ENCODE measurements at places on chromosomes 2 and 18.

- no peak for DNase-seq
Observed at GRCh38 chr2:46872902-46873603, 42.6 kb downstream of the MCFD2 start.

- DNase-seq, result no peak
Observed at GRCh38 chr18:79367989-79368388, 27.7 kb upstream of the NFATC1 start.

DNA sequence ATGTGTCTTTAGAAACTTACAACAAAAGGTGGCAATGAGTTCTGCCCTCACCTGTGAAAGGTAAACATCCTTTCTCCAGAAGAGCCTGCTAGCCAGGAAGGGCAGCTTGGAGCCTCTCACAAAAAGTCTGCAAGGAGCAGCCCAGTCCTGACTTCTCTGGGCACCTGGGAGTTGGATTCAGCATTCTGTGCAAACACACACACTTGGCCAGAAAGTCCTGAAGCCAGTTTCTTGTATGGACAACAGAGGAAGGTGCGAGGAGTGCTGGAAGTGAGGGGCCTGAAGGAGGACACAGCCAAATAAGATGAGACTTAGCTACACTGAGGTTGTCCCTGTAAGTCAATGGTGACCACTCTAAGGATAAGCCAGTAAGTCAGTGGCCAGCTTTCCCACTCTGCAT, 52.4 kb upstream of the SLC1A4 start:
- DNase-seq, result no peak

DNA sequence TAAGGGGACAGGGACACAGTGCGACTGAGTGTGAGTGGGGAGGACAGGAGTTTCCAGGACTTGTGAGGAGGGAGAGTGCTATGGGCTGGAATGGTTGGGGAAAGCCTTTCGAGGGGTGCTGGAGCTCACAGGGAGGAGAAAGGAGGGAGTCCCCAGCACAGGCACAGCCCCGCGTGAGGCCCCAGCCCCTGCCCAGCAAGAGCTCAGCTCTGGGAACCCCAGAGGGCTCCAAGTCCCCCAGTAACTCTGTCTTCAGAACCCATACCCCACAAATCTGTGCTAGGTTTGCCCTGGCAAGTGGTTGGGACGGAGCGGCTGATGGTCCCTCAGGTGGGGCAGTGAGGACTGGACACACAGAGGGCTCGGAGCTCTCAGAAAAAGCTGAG, 75.4 kb downstream of the SFXN5 start:
- no peak for DNase-seq

DNA sequence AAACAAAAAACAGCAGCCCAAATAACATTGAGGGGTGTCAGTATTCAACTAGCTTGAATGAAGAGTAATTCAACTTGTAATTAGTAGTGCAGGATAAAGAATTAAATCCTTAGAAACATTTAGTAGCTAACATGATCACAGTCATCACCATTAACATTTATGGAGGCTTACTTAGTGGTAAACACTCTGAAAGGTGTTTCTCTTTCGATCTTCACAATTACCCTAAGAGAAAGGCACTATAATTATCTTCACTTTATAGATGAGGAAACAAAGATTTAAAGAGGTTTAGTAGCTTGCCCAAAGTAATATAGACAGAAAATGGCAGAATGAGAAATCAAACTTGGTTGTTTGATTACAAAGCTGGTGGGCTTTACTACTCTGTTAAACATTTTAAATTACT, 81.5 kb downstream of the GAREM1 start:
- no peak for DNase-seq

- no peak for DNase-seq
Observed at GRCh38 chr18:3796434-3796833, 346.5 kb downstream of the TGIF1 start.

- DNase-seq, result peak; percentile 77
Observed at GRCh38 chr18:50775726-50776125, 44.1 kb downstream of the MRO start.

- DNase-seq, result no peak
Observed at GRCh38 chr2:109396202-109397180, 217.3 kb downstream of the SEPTIN10 start.

DNA sequence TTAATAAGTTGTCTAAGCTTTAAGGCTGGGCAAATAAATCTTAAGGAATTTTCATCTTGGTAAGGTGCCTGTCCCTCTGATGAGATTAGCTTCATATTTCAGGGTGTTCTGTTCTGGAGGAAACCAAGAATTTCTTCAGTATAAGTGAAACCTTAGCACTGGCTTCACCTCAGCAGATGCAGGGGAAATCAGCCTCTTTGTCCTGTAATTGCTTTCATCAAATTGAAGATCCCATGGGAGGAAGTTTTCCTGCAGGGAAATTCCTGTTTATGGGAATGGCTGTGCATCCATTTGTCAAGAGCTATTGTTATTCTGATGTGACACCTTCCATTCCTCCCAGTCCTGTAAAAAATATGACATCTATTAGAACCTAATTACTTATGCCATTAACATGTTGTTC, 174.5 kb downstream of the PTPRM start:
- no peak for DNase-seq

DNA sequence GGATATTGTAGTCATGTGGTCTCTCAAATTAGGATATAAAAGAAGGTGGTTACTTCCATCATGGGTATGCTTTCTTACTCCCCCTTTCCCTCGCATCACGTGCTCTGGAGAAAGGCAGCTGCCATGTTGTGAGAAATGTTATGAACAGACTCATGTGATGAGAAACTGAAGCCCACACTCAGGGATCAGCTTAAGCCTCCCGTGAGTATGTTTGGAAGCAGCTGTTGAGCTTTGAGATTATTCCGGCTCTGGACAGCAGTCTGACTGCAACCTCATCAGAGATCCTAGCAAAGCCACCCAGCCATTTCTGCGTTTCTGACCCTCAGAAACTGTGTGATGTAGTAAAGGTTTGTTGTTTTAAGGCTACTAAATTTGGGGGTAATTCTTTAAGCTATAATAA, 700.1 kb downstream of the ADCYAP1 start:
- no peak for DNase-seq

DNA sequence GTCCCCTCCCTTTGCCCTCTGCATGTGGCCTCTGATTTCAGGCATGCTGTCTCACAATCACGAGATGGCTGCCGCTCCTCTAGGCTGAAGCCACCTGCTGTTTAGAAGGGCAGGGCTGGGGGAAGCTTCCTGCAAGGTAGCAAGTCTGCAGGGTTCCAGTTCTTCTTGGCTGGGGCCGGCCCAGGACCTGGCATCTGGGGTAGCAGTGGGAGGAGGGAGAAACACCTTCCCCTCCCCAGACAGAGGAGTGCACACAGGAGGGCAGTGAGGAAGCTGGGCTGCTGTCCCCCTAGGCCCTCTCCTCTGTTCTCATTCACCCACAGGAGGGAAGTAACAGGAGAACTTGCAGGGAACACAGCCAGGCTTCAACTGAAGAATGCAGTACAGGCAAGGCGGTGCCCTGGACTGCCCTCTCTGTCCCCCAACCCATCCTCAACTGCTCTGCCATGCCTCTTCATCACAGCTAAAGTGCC, 345.9 kb upstream of the HS6ST1 start:
- peak; percentile 44 for DNase-seq

- DNase-seq, result no peak
Observed at GRCh38 chr18:12597760-12598159, 60.1 kb downstream of the SPIRE1 start.

- no peak for DNase-seq
Observed at GRCh38 chr2:9649261-9649660, 18.5 kb upstream of the YWHAQ start.

DNA sequence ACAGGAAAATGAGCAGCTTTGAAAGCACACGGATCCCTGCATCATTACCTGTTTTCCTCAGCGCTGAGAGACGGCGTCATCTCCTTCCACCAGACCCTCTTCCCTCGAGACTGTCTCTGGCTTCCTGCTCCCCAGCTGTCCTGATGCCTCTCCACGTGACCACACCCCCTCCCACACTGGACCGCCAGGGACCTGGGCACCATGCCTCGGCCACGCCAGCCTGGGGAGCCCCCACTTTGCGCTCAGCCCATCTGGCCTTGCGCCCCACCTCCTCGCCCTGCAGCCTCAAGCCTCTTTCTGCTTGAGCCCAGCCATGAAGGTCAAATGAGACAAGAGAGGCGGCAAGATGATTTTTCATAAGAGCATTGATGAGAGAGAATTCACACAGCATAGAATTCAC, 66.0 kb upstream of the ACKR3 start:
- DNase-seq, result no peak

DNA sequence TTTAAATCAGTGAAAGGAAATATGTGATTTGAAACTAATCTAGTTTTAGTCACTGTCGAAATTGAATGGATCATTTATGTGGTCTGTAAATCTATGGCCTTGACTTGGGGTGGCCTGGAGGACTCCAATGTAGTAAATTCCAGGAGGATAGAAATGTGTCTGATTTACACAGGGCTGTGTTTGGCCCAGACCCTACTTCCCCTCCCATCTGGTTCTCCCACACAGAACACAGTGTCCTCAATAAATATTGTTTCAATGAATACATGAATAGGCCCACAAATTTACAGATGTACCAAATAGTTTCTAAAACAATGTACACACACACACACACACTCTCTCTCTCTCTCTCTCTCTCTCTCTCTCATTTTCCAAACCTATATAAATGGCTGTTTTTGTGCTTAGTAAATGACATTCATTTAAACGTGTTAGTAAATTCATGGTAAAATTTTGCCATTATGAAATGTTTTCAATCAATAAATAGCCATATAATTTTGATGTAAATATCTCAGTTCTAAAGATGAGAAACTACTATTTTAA, 1.9 kb downstream of the CCDC68 start:
- no peak for DNase-seq

DNA sequence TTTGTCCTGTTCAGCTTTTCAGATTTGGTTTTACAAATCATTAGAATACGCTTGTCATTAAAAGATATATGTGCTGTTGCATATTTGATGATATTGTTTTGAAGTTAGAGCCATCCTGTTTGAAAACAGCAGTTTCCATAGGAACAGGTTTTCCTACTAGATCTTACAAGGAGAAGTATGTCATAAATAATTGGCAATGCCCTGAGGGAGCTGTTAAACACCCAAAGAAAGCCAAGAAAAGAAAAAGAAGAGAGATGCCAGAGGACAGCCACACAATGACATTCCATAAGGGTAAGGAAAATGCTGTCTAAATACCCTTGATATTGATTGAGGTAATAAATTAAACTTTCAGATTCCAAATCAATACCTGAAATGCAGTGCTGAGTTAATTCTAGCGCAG, 392.2 kb upstream of the CRIM1 start:
- peak; percentile 6 for DNase-seq

DNA sequence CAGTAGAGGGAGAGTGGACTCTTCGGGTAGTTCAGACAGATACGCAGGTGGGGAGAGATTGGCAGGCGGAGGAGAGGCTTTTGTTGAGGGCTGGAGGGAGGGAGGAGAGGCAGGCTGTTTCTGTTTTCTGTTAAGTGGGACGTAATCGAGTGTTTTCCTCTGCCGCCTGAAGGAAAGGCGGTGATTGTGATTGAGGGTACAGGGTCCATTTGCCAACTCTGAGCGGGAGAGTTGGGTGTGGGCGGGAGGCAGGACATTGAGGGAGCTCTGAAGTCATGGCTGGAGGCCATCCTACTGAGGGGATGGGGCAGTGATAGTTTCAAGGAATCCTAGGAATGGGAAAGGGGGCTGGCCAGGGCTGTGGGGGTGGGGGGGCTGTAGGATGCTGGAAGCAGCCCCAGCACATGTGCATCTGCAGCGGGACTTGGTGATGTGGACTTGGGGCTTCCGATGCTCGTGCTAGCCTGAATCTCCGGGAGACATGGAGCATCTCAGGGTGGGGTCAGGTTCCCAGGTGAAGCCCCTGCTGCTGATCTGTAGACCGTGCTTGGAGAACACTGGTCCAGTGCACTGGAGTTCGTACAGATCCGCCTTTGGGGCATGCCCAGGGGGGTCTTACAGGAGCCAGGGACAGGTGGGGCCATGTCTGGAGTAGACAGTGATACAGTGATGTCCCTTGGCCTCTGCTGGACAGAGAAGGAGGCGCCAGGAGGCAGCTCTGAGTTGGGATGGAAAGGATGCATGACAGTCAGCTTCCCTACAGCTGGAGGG, 167.5 kb downstream of the AGAP1 start:
- peak; percentile 67 for DNase-seq

DNA sequence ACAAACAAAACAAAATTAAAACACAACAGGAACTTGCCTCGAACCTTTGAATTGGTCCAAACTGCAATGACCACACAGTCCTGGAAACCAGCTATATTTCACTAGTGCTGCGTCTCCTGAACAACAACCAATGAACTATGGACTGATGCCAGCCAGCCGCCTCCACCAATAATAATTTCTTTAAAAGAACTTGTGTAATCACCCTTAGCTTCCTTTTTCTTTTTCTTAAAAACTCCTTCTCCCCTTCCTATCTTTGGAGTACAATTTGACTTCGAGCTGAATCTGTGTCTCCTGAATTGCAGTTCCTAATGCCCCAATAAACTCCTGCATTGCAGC, 1.6 kb upstream of the CXXC1 start:
- no peak for DNase-seq

DNA sequence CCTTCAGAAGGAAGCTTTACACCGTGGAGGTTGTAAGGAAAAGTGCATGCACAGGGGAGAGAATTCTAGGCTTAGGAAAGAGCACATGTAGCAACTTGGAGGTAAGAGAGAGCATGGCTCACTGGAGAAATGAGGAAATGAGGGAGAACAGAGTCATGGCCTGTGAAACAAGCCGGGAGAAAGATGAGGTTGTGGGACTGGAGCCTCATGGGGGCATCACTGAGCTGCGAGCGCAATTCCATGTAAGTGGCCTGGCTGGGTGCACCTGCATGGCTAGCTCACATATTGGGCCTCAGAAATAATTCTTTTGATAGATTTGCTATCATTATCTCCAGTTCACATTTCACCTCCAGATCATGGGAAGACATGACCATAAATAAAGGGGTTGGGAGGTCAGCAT, 785.5 kb upstream of the RAB6C start:
- DNase-seq, result peak; percentile 36

GRCh38 chr2:169395821-169396374, 33.6 kb upstream of the LRP2 start:
- DNase-seq, result peak; percentile 64

DNA sequence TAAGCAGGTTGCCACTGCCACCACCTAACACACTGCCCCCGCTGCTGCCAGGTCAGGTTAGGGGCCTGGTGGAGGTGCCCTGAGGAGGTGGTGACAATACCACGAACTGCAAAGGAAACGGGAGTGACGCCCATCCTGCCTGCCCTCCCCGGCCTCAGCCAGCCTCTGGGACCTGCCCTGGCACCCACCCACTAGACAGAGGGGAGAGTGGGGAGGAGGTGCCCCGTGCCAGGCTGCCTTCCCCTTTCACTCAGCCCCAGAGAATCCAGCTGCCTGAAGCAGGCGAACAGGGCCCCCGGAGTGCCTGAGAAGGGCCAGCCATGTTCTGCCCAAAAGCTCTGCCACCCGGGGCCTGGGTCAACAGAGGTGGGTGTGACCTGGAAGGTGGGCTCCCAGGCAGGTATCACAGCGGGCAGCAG, 44.5 kb upstream of the FOSL2 start:
- no peak for DNase-seq

GRCh38 chr2:44925561-44926136, 15.9 kb upstream of the SIX3 start:
- no peak for DNase-seq

- no peak for DNase-seq
Observed at GRCh38 chr2:120510751-120511395, 164.9 kb downstream of the INHBB start.

GRCh38 chr2:67646714-67647333, 249.7 kb downstream of the ETAA1 start:
- no peak for DNase-seq

GRCh38 chr2:71788186-71788525, 334.8 kb downstream of the DYSF start:
- no peak for DNase-seq
